ENCODE measurements at places on chromosomes 3 and 15.

DNA sequence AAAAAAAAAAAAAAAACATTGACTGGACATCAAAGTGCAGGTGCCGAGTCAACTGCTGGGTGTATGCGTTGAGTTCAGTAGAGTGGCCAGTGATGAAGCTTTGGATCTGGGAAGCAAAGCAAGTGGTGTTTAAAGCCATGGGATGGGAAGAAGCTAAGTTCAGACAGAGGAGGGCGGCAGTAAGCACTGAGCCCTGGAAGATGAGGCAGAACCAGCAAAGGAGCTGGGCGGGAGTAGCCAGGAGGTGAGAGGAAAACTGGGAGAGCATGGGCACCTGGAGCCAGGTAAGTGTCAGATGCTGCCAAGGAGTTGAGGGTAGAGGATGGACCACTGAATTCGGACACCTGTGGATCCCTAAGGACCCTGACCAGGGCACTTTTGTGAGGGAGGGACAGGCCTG is 11.4 kb upstream of the GNAI2 start:
- no peak for DNase-seq

DNA sequence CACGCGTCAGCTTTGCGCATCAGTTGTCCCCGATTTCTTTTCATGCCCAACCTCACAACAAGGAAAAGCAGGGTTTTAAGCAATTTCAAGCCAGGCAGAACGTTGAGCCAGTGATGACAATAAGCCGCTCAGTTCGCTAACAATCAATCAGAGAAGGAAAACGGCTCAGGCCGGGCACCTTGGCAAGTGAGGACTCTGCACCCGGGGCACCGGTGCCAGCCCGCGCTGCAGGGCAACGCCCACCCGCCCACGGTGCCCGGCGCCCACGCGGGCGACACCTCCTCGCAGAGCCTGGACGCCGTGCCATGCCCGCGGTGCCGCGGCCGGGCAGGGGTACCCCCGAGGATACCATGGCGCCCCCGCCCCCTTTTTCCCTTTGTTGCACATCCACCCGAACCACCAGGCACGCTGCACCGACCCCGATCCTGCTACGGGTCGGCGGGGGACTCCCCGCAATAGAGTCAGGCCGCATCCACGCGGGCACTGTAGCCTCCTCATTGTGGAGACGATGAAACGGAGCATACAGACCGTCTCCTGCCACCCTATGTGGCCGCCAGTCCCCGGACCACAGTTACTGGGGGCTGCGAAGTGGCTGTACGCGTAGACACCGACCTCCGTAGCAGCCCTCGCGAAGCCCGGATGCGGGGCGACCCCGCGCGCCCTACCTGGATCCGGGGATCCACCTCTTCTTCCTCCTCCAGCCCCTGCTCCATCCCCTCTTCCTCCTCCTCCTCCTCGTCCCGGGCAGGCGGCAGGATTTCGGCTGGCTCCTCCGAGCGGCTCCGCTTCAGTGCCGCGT is 581 bp downstream of the SH3BP5 start:
- peak; percentile 35 for DNase-seq

DNA sequence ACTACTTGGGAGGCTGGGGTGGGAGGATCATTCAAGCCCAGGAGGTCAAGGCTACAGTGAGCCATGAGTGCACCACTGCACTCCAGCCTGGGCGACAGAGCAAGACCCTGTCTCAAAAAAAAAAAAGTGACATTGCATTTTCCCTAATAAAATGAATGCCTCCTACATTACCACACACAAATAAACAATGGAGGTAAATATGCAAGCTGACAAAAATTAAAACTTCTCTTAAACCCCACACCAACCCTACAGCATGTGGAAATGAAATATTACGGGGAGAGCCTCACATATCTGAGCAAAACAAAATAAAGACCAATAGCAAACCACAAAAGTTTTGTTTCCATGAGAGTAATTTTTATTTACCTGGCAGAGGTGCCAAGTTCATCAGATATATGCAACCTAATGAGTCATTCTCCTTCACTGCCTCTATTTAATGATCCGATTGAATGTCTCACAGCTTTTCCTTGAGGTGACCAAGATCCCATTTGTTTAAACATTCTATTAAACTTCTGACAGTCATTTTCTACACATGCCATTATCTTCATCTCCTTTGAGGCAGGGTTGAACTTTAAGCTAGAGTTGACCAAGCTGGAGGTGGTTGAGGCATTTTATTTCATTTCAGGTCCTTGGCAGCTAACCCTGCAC is 9.4 kb upstream of the CAV3 start:
- DNase-seq: no peak

DNA sequence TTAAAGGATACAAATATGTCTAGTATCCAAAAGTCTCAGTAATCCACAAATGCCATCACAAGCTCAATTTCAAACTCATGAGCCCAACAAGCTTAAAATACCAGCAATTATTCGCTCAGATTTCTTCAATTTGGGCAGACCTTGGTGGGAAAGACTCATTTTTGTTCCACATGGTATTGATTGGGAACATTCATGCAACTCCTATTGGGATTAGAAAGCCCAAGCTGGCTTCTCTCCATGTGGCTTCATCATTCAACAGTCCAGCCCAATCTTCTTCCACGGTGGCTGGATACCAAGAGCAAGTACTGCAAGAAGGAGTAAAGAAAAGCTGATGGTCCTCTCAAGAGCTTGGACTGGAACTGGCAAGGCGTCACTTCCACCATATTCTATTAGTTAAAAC is 66.3 kb downstream of the STRIT1 start:
- DNase-seq: no peak

- DNase-seq: no peak
These were observed 65.9 kb upstream of the LCTL start for GRCh38 chr15:66631616-66632263.

DNA sequence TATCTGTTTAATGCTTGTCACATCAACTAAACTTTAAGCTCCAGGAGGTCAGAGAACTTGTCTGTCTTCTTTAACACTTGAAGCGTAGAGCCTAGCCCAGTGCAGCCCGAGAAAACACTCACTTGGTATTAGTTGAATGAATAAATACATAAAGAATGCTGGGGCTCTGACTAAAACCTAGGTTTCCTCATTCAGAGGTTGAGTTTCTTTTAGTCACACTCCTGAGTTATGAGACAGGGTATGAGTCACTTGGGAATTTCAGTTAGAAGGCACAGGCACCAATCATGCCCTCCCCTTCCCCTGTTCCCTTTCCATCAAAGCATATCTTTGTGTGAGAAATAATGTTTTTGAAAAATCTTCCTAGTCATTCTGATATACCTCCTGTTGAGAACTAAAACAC is 589.8 kb upstream of the DPPA4 start:
- DNase-seq: no peak

DNA sequence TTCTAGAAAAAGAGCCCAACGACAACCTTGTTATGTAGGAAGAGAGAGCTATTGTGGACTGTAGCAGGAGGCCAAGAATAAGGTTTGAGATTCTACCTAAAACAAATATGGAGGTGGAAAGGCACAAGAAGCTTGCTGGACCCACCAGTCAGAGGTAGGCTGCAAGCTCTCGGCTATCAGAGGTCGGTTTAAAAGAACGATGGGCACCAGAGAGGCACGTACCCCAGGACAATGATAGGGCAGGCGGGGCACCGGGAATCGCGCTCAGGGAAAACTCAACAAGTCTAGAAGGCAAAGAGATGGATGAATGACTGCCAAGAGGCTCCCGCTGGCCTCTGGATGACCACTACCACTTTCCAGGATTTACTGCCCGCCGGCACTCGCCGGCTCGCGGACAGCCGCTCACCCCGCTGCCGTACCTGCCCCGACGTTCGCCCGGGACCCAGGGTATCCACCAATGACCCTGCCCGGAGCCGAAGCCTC is 1.1 kb downstream of the HDGFL3 start:
- peak; percentile 34 for DNase-seq

- no peak for DNase-seq
These were observed 247.7 kb downstream of the ZBTB20 start for GRCh38 chr3:114899186-114899931.

DNA sequence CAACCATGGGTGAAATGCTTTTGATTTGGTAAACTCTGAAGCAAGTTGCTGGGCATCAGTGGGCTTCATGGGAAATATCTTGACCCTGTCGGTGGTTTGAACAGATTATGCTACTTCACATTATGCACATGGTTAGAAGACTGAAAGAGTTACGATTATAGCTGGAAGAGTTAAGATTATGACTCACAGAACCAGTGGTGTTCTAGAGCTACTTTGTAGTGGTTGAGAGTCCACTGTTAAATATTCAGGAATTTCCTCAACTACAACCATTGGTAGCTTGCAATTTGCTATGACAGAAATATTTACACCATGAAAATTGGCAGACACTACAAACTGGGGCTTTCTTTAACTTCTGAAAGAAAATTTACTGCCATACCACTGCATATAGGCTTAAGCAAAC is 99.3 kb downstream of the GADL1 start:
- no peak for DNase-seq

- DNase-seq: no peak
These were observed 371.0 kb upstream of the GBE1 start for GRCh38 chr3:82132210-82133069.

DNA sequence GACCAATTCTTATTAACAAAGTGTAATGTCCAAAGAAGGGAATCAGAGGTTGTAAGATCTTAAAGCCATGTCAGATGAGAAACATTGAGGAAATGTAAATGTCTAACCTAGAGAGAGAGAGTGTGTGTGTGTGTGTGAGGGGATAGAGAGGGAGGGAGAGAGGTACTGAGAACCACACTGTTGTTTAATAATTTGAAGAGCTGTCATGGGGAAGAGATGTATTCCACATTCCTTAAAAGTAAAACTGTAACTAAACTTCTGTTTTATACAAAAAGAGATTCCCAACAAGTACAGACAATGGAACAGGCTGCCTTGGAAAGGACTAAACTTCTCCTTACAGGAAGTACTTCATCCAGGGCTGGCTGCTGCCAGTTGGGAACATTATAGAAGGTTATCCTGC is 68.9 kb upstream of the BOC start:
- no peak for DNase-seq
